Inflammatory macrophage treated with lipopolysaccharide for 4 hours (primary cell): ENCODE measurements at places on chromosomes 1 and 21.
A peak's percentile ranks its signal among the peaks of the same experiment; 100 is the strongest.

DNA sequence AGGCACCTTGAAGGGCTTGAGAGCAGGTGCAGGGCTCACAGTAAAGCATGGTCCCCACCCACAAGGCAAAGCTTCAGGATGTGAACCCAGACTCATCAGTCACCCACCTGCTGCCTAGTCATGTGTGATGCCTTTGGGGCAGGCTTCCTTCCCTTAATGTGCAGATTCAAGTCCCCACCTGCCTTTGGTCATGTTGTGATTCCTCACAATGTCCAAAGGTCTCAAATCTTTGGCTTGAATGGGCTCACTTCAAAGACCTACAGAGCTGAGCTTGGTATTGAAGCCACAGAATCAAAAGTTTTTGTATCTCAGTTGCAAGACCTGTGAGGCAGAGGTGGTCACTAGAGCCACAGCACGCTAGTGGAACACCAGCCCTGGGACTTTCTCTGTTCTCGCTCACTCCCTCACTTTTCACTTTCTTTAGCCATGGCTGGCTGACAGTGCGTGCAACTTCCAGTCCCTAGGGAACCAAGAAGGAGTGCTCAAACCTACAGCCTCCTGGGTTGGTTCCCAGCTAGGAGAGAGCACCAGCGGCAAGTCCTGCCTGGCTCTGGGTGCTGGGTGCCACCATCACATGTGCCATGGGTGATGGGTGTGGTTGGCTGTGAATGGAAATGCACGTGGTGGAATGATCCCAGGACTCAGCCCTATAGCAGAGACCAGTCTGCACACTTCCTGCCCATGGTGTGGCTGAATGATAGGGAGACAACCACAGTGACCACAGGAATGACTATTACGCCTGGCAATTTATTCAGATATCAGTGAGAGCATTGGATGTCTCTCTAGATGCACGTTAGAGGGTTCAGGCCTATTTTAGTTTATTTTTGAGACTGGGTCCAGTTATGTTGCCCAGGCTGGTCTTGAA lies 26.4 kb upstream of the CLIC6 start:
- no peak for DNase-seq

GRCh38 chr21:24899138-24899537 lies 708.1 kb downstream of the MRPL39 start:
- no peak for DNase-seq

- no peak for DNase-seq
Measured at GRCh38 chr1:26690576-26691031, 5.2 kb upstream of the ARID1A start.

GRCh38 chr1:20442920-20443625 lies 42.9 kb downstream of the CAMK2N1 start:
- no peak for DNase-seq

DNA sequence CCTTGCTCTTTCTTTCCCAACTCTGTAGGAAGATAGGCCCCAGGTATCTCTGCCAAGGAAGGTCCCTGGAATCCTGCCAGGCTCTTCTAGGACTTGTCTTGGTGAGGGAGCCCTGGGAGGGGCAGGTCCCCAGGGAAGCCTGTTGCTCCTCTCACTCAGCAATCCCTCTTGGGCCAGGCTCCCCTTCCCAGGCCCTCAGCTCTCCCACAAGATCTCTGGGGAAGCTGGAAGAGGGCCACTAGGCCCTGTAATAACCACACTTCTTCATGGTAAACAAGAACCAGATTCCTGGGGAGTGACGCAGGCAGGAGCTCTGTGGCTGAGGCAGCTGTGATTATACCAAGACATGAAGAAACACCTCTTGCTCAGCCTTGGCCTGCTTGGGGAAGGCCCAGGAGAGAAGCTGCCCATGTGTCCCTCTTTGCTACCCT lies 9.9 kb upstream of the MAPKAPK2 start:
- DNase-seq: peak; percentile 53

- DNase-seq: no peak
Measured at GRCh38 chr1:224253721-224254120, 70.7 kb downstream of the DEGS1 start.

- no peak for DNase-seq
Measured at GRCh38 chr21:26457817-26458216, 115.3 kb downstream of the CYYR1 start.

DNA sequence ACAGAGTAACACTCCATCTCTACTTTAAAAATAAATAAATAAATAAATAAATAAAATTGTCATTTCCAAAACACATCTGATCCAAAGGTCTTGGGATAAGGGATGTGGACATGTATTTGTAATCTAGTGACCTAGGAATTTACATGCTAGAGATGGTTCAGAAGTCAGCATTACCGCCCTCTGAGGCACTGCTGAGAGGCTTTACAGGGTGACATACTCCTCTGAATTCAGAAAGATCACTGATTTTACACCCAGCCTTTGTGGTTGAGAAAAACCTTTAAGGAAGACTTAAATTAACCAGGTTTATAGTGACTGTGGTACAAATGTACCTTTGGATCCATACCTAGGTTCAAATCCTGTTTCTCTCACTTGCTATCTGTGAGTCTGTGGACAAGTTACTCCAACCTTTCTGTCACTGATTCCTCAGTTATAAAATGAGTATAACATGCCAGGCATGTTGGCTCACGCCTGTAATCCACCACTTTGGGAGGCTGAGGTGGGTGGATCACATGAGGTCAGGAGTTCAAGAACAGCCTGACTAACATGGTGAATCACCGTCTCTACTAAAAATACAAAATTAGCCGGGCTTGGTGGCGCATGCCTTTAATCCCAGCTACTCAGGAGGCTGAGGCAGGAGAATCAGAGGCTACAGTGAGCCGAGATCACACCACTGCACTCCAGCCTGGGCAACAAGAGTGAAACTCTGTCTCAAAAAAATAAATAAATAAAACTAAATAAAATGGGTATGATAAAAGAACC lies 20.1 kb downstream of the OSBPL9 start:
- peak; percentile 61 for DNase-seq

GRCh38 chr1:80918380-80918779 lies 882.4 kb upstream of the ADGRL2 start:
- no peak for DNase-seq

- peak; percentile 89 for DNase-seq
Measured at GRCh38 chr1:159924025-159924790, 1.1 kb downstream of the TAGLN2 start.

DNA sequence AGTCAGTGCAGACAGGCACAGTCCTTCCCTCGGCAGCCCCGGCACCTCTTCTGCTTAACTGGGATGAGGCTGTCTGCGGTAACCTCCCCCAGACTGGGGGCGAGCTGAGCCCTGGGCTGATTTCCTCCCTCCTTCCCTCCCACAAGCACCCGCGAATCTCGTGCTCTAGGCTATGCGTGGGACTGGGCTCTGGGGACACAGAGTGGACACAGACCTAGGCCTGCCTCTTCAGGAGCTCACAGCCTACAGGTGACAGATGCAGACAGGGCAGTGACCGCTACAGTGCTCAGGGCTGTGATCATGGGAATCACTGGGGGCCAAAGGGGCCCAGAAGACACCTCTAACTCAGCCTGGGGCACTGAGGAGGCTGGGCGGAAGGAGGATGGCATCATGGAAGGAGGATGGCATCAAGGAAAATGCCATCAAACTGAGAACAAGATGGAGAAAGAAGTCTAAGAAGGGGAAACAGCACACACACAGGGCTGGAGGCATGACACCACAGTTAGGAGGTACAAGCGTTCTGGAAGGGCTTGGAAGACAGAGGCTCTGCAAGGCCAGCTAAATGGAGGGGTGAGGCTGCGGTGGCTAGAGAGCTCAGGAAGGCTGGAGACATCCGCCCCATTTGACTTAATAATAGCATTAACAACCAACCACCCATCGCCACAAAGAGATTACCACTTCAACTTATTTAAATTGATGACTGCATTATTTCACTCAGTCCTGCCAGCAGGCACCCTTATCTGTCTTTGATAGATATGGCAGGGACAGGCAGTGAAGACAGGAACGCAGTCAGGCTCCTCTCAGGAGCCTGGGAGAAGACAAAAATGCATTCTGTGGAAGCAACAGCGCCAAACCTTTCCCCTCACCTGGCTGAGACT lies 4.2 kb downstream of the TTC39A start:
- no peak for DNase-seq

DNA sequence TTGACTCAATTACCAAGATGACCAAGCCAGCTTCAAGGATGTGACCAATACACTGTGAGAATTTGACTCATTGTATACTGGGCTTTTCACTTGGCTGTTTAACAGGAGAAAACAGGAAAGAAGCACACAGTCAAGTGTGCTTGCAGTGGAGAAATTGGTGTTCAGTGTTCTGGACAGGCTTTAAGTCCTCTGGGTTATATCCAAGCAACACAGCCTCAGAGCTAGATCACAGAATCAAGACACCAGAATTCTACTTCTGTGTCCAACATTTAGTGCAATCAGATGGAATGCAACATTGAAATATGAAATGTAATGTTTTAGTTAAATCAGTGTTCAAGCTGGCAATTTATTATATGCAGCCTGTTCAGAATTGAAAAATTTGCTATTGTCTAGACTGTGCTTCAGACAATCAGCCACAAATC lies 694.4 kb downstream of the LTN1 start:
- no peak for DNase-seq

GRCh38 chr21:43599728-43600127 lies 59.6 kb downstream of the HSF2BP start:
- DNase-seq: no peak

GRCh38 chr1:11237356-11237755 lies 25.0 kb downstream of the MTOR start:
- DNase-seq: no peak

GRCh38 chr1:145944532-145944931 lies 13.3 kb downstream of the LIX1L start:
- DNase-seq: no peak

- no peak for DNase-seq
Measured at GRCh38 chr1:44637702-44638411, 36.4 kb downstream of the TMEM53 start.

- DNase-seq: no peak
Measured at GRCh38 chr1:27555700-27556424, 48.1 kb downstream of the AHDC1 start.

GRCh38 chr21:45972716-45973474 lies 8.7 kb upstream of the COL6A1 start:
- no peak for DNase-seq

GRCh38 chr21:22630953-22631465 lies 1632.8 kb downstream of the NCAM2 start:
- no peak for DNase-seq

DNA sequence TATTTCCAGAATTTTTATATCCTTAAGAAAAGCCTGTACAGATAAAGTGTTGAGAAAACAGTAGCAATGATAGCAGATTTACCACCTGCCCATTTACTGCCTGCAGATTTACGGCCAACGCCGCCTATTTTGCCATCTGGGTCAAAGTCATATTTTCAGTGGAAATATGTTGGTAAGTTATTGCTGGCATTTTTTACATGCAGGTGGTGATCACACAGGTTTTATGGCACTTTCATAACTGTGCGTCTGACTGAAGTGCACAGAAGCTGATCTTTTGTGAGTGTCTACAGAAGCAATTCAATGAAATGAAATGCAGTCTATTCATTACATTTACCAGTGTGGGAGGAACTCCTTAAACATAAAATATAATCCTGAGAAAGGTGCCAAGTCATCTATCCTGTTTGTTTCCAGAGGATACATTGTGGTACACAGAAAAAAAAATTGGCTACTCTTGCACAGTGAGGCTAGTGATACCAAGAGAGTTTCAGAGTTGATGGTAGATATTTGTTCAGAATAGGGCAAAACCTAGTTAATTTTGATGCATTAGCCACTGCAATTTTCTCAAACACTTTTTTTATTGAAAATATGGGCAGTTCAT lies 458.5 kb downstream of the NEGR1 start:
- DNase-seq: no peak

- peak; percentile 90 for DNase-seq
Measured at GRCh38 chr1:108075055-108075454, 110.1 kb upstream of the VAV3 start.

DNA sequence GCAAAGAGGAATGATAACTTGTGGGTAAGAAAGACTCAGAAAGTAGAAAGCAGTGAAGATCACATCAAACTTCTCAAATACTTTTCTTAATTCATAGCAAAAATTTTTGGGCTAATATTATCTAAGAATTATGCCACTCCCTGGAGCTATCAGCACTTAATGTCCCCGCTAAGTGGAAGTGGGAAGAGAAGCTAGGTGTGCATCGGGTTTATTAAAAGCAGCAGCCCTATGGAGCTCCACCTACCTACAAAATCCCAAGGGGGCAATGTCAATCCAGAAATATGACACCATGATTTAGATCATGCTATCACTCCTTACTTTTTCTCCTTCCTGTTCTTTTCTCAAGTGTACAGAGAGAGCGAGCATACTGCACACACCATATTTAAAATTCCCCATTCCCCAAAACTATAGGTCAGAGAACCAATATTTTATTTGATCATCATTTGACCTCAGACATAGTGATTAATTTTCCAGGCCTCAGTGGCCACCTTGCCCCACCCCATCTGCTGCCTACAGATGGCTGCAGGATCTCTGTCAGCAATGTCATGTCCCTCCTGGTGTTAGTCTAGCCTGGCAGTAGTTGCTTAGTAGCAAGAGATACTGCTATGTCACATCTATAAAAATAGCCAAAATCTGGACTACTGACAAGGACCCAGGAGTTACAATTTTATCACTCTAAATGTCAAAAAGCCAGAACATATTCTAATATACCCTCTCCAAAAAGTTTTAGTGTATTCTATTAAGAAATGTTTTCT lies 66.6 kb downstream of the MAP3K21 start:
- no peak for DNase-seq

DNA sequence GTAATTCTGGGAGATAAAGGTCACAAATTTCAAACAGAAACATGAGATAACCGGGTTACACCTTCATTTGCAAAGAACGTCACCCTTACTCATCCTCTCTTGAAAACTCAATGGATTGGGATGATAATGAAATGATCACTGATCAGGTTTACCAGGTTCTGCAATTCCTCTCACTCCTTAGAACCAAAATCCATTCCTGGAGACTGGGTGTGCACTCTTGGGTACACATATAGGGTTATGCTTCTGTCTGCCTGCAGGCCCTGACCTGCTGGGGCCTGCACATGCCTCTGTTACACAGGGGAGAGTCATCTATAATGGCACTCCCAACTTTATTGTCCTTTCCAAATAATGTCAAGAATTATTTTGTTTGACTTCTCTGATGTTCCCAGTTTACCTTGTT lies 8.3 kb downstream of the SUSD4 start:
- no peak for DNase-seq

GRCh38 chr1:98766255-98766654 lies 104.7 kb downstream of the SNX7 start:
- DNase-seq: peak; percentile 70

- DNase-seq: no peak
Measured at GRCh38 chr1:12309783-12310742, 80.2 kb downstream of the VPS13D start.

DNA sequence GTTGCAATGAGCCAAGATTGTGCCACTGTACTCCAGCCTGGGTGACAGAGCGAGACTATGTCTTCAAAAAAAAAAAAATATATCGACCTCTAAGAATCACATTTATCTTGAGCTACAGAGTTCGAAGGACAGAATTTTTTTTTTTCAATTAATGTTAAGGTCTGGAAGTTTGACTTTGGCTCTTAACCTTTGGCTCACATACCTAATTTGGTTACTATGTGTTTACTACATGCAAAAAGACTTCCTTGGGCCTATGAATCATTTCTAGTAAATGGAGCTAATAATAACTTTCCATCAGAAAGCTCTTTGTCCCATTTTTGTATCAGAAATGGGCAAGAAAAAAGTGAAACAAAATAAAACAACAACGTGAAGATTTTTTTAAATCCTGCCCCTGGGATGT lies 351.2 kb downstream of the SMYD3 start:
- DNase-seq: no peak
